ENCODE measurements at places on chromosomes 3 and 15. TPM values are rescaled to one million over a fixed set of nuclear protein-coding genes. Genes with fewer than 3 reads are reported as not detected.

DNA sequence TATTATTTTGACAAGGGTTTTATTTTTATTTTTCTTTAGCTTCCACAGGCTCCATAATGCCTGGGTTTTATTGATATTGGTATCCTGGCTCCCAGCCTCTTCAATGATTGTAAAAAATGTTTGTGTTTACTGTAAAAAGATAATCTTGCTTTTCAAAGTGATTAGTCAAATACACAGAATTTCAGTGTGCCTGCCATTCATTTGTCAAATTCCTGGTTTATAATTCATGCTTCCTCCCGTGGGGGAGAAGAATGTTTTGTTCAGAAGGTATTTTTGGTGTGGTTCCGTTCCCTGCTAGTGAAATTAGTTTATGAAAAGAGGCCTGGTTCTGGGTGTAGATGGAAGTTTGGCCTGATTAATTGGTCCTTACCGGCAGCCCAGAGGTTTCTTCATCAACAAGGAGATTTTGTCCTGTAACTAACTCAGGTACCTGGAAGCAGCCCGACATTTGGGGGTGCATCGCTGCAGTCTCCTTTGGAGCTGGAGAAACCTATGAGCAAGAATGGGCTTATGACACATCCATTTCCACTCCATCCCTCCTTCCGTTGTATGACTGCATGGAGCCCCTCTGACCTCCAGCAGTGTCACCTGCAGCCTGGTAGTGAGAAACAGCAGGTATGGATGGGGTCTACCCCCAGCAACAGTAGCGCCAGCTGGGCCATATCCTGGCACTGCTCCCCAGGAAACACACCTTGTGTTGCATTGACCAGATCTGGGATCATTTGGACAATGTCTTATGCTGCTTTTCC, 101.5 kb downstream of the PGPEP1L start:
- no peak overlapping the region for H3K4me3 ChIP-seq
- no peaks in the 10 kb centered on the region for H3K27me3 ChIP-seq
- no peak for DNase-seq
- peaks cover 32% of the 10 kb centered on the region for H3K4me1 ChIP-seq
- peak overlapping the region; percentile 77 for H3K27ac ChIP-seq

Gene ENTPD3
- not detected for total RNA-seq

GRCh38 chr15:76840830-76841460, 64.2 kb downstream of the SCAPER start:
- H3K27ac ChIP-seq, result no peak overlapping the region
- no peaks in the 10 kb centered on the region for H3K27me3 ChIP-seq
- H3K4me3 ChIP-seq, result no peak overlapping the region

DNA sequence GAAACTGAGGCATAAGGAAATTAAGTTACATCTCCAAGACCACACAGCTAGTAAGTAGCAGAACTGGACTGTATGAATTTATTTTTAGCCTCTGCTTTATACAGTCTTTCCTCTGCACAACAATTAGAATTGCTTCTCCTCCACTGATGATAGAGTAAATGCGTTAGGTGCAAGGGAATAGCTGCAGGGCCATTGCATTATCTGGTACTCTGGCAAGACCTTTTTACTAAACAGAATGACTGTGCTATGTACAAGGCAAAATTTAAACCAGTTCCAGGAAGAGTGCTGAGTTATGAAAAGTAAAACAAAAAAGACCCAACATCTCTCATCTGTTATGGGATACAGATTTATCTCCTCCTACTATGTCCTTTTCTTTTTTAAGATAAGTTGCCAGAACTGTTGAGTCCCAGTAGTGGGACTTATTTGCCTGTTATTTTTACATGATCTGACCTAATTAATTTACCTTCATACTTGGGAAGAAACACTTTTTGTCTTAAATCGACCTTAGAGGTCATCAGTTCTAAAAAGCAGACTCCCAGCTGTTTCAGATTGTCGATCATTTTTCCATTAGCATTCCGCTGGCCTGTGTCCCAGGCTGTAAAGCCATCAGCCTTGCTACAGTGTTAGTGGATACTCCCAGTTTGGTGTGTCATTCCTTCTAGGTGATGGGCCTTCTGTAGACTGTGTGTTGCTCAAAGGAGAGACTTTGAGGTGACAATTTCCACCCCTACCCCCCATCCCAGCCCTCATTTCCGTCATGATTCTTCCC, 147.5 kb upstream of the NUDT16 start:
- DNase-seq, result no peak
- H3K4me3 ChIP-seq, result no peak overlapping the region
- H3K27ac ChIP-seq, result no peak overlapping the region
- H3K27me3 ChIP-seq, result no peaks in the 10 kb centered on the region
- no peaks in the 10 kb centered on the region for H3K36me3 ChIP-seq

Gene GPR87
- not detected for total RNA-seq

Gene SCN5A
- 0.69 TPM for total RNA-seq
